ENCODE measurements at places on chromosomes 7 and 10. TPM values are rescaled to one million over a fixed set of nuclear protein-coding genes. Genes with fewer than 3 reads are reported as not detected.

Gene HOXA11
- not detected for total RNA-seq

Gene TUBAL3
- not detected for total RNA-seq

Gene MICU1
- 48.0 TPM for total RNA-seq

Gene GPR158
- total RNA-seq: 0.10 TPM

Gene THSD7A
- total RNA-seq: 0.35 TPM

Gene UCMA
- total RNA-seq: not detected

Gene FXYD4
- total RNA-seq: not detected

Gene GRID2IP
- total RNA-seq: 0.15 TPM

Gene TACR2
- not detected for total RNA-seq

Gene UCN3
- total RNA-seq: not detected

Gene INMT
- total RNA-seq: 70.1 TPM

Gene VPS37D
- 6.6 TPM for total RNA-seq

Gene SPDYE2B
- not detected for total RNA-seq

Gene NUDT13
- total RNA-seq: 2.0 TPM

Gene KAZALD1
- 18.9 TPM for total RNA-seq

Gene COL17A1
- total RNA-seq: not detected

Gene GGCT
- 25.6 TPM for total RNA-seq

Gene CDC14C
- not detected for total RNA-seq

Gene ZCCHC24
- total RNA-seq: 43.8 TPM

Gene IPMK
- 3.0 TPM for total RNA-seq

Gene VWA2
- not detected for total RNA-seq

Gene HGF
- 3.4 TPM for total RNA-seq

Gene FGFR2
- 2.9 TPM for total RNA-seq

Gene GIMAP8
- total RNA-seq: not detected

Gene GCK
- total RNA-seq: 0.44 TPM

Gene PRKAG2
- 16.1 TPM for total RNA-seq

Gene TRIL
- 0.92 TPM for total RNA-seq

Gene PRKAR2B
- total RNA-seq: 0.87 TPM

Gene LIPK
- not detected for total RNA-seq

Gene CYTH3
- 59.7 TPM for total RNA-seq

Gene TMEM213
- total RNA-seq: not detected

Gene CASD1
- 13.8 TPM for total RNA-seq

Gene ARL3
- total RNA-seq: 12.1 TPM

Gene LRMDA
- 3.5 TPM for total RNA-seq

Gene ASB10
- not detected for total RNA-seq

Gene LAMB1
- total RNA-seq: 405 TPM

Gene NFE2L3
- 0.52 TPM for total RNA-seq

Gene TRIM50
- total RNA-seq: not detected

Gene MSMB
- not detected for total RNA-seq

Gene BTRC
- total RNA-seq: 29.3 TPM
